ENCODE measurements at places on chromosomes 3 and 15.

- no peak for DNase-seq
Measured at GRCh38 chr3:119240101-119240590, 532 bp downstream of the B4GALT4 start.

GRCh38 chr15:80750575-80750974, 28.6 kb upstream of the CEMIP start:
- DNase-seq: no peak

GRCh38 chr3:31765871-31766270, 215.2 kb downstream of the OSBPL10 start:
- DNase-seq: no peak

DNA sequence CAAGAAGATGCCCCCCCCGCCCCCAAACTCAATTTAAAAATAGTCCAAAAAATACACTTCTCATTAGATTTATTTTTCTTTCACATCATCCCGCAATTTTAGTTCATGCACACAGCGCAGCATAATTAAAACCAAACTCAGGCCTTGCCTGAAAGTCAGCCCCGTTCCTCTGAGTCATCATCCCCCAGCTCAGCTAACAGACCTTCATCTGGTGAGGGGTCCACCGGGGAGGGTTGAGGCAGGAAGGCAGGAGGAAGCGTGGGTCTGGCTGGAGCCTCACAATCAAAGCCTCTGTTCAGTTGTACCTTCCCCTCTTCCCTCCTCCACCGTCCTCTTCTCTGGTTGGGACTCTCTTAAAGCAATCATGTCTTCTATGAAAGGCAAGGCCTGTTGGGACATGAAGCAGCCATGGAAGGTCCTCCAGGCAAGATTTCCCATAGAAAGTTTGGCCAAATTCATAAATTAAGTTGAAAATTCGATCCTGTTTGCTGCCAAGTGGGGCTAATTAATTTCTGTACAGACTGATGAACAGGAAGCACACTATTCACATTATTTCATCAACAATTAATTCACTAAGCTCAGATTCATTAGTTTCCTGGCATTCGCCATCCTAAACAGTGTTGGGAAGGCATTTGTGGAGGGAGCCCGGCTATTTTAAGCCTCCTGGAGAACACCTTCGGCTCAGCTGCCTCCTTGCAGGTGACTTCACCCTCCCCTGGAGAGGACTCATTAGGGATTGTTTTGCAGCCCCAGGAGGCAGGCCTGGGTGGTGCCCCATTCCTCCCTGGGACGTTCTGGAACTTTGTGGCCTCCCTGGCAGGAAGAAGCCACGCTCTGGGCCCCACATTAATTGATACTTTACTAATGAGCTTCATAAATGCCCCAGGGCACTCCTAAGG, 72.3 kb upstream of the BNC1 start:
- no peak for DNase-seq

DNA sequence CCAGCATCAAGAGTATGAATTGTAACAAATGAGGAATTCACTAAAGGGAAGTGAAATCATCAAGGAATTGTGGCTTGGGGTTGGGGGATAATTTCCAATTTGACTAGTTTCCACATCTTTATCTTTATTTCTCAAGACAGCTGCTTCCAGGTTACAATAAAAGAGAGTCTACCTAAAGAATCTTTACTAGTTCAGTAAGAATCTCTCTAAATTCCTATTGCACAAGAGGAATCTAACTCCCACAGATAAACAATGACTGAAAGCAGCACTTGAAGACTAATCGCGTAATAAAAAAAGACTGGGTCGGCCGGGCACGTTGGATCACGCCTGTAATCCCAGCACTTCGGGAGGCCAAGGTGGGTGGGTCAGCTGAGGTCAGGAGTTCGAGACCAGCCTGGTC, 194.4 kb downstream of the KBTBD8 start:
- DNase-seq: no peak

Data from cortex of kidney (tissue), 1 donor.